ENCODE measurements at places on chromosomes 5 and 9. TPM values are rescaled to one million over a fixed set of nuclear protein-coding genes. Genes with fewer than 3 reads are reported as not detected.

GRCh38 chr9:35027374-35027773 lies 37.8 kb downstream of the DNAJB5 start:
- H3K4me1 ChIP-seq, result no peaks in the 10 kb centered on the region
- no peaks in the 10 kb centered on the region for H3K36me3 ChIP-seq
- H3K27me3 ChIP-seq, result no peaks in the 10 kb centered on the region
- H3K27ac ChIP-seq, result no peak overlapping the region

GRCh38 chr5:94266170-94266569 lies 352.2 kb downstream of the KIAA0825 start:
- no peaks in the 10 kb centered on the region for H3K4me1 ChIP-seq
- no peaks in the 10 kb centered on the region for H3K27me3 ChIP-seq
- H3K36me3 ChIP-seq, result no peaks in the 10 kb centered on the region
- H3K27ac ChIP-seq, result no peak overlapping the region

The C5orf46 gene
- total RNA-seq, result not detected

The DDX4 gene
- total RNA-seq, result not detected

All from HepG2 (cell line).